ENCODE measurements at places on chromosomes 16 and 17.

DNA sequence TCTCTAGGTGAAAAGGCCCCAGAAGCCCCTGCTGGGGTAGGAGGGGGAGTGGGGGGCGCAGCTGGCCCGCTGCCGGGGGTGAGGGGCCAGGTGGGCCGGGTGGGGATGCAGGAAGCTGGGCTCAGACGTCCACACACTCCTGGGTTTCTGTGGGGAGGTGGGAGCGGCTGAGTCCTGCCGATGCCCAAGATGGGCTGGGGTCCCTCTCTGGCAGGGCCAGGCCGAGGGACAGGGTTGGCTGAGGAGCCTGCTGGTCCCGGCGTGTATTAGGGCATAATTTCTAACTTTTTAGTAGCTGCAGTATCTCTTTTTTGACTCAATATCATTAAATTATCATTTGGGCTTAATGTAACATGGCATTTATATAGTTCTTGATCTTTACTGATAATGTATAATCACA is 121.4 kb upstream of the CORO6 start:
- DNase-seq = no peak

DNA sequence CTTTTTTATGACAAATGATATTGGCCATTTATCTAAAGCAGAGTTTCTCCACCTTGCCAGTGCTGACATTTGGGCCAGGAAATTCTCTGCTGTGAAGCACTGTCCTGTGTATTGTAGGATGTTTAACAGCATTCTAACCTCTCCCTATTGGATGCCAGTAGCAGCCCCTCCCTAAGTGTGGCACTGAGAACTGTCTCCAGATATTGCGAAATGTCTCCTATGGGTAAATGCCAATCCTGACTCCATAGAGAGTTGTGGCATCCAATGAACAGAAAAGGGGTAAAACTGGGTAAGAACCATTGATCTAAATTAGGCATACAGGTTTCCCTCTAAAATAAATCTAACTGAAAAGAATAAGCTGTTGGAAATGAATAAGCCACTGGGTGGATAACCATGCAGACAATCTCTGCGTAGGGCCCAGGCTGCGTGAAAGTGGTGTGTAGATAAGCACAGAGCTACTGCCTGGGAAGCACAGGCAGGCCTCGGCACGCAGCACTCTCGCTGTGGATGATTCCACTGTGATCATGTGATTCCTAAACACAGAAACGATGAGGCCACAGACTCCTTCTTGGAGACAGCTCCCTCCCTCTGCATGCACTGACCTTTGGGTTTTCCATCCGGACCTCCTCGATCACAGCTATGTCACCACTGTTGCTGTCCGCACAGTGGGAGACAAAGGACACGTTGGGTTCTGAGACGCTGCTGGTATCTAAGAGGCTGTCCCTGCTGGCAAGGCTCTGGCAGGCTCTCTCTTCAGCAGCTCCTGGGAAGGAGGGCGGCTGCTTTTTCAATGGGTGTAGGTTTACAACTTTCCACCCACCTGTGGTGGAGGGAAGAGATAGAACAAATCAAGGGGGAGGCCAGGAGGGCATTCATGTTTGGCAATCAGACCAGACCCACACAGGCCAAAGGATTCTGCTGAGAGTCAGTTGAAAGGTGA is 44.1 kb downstream of the GTF3C1 start:
- no peak for DNase-seq

DNA sequence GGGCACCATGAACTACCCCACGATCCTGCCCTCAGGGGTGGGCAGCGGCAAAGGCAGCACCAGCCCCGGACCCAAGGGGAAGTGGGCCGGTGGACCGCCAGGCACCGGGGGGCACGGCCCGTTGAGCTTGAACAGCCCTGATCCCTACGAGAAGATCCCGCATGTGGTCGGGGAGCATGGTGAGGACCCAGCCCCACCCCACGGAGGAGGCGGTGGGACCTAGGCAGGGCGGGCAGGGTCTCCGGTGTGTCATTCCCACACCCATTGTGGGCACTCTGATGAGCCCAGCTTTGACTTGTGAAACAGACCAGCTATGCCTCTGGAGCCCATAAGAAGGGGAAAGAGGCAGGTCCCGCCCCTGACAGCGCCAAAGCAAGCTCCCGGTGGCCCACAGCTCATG is 22.8 kb downstream of the TPSG1 start:
- DNase-seq = no peak

DNA sequence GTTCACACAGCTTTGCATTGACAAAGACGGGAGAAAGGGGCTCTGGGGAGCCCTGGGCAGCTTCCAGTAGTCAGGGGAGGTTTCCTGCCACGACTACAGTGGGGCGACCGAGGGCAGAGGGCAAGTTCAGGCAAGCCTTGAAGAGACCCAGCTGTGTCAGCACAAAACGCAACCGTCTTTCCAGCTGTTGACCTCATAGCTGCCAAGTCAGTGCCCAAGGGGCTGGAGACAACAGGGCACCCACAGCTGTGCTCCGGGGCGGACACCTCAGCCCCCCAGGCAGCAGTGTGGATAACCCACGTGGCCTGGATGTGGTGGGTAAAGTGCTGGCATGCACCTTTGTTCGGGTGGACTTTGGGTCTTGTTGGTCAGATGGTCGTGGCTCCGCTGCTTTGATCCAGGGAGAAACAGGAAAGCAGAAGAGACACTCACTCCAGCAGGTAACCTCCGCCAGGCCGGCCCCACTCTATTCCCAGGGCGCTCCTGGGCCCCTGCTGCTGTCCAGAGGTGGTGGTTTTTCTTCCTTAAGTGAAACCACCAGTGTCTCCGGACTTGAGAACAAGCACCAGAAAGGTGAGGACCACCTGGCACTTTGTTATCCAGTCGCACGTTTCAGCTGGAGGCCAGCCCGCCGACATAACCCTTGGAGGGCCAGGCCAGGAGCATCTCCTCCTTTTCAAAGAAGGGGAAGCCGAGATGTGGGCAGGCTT is 17.6 kb upstream of the CBX2 start:
- no peak for DNase-seq

DNA sequence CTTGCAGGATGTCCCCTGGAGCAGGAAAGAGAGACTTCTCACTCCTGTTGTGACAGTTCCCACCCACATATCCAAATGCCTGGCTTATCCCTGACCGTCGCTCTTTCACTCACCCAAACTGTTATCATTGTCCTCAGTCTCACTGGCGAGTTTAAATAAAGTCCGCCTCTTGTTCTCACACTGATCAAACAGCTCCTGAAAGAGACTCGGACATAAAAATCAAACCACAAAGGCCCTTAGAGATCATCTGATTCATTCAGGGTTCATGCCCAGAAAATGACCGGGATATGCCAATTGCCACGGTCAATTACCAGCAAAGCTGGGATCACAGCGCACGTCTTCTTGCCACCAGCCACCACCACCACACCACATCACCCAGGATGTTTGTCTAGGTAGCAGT is 19.9 kb downstream of the GGA3 start:
- no peak for DNase-seq

DNA sequence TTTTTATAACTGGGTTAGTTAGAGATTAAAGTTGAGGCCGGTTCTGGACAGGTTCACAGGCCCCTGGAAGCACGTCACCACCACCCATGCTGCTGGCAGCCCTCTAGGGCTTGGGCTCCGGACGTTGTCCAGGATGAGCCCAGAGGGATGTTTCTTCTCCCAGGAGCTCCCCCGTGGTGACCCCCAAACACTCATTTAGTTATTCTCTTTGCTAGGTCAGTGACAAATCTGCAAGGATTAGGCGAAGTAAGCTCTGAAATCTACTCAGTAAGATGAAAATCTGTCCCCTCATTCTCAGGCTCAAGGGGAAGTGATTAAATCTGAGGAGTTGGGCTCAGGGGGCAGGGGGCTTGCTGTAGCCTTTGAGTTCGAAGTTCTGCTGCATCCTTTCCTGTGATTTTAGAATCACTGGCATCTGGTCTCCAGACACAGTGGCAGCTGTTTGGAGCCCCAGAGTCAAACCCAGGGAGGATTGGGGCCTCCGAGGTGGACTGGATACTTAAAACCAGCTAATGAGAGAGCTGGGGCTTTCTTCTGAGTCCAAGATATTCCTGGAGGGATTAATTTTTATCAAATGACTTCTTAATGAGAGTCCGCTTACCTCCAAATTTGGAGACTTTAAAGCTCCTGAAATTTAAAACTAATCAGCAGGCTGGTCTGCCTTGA is 49.2 kb upstream of the HS3ST2 start:
- DNase-seq = no peak

GRCh38 chr16:88325087-88325750 is 57.5 kb upstream of the ZNF469 start:
- DNase-seq = no peak

- DNase-seq = no peak
Observed at GRCh38 chr16:89149386-89149785, 22.2 kb upstream of the CDH15 start.

DNA sequence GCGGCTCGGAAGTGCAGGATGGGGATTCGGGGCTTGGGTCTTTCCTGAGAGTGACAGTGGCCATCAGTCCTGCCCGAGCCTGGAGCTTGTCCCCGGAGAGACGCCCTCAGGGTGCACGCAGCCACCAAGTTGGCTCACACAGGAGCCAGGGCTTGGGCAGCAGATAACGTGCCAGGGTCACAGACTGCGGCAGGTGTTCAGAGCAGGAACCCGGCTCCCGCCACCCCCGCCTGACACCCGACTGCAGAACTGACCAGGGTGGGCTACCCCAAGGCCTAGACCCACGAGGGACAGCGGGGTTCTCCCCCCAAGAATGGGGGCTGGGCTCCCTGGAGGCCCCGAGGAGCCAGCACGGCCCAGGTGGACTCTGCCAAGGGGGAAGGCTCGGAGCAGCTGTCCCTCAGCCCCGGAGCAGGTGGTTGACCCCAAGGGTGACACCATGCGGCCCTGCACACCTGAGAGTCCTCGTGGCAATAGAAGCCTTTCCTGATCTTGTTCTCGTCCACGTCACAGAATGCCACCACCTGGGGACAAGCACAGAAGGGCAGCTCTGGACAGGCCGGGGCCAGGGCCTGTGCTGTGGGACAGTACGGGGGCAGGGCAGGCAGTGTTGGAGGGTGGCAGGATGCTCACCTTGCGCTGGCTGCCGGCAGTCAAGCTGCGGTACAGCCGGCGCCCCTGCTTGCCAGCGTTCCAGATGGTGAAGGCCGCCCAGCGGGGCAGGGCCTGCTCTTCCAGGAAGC is 117.1 kb upstream of the ZNF750 start:
- DNase-seq = no peak

DNA sequence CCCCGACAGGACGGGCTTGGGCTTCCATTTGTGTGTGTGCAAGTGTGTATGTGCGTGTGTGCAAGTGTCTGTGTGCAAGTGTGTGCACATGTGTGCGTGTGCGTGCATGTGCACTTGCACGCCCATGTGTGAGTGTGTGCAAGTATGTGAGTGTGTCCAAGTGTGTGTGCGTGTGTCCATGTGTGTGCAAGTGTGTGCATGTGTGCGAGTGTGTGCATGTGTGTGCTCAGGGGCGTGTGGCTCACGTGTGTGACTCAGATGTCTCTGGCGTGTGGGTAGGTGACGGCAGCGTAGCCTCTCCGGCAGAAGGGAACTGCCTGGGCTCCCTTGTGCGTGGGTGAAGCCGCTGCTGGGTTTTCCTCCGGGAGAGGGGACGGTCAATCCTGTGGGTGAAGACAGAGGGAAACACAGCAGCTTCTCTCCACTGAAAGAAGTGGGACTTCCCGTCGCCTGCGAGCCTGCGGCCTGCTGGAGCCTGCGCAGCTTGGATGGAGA is 23.1 kb upstream of the ITGAX start:
- DNase-seq = no peak

GRCh38 chr17:76643553-76644148 is at the start of gene ST6GALNAC1:
TSS of gene ST6GALNAC1 (minus strand) at chr17:76643757. CDS start at chr17:76643638, 119 bp downstream.
- DNase-seq = no peak

- peak; percentile 67 for DNase-seq
Observed at GRCh38 chr17:13550291-13550690, 51.4 kb downstream of the HS3ST3A1 start.

DNA sequence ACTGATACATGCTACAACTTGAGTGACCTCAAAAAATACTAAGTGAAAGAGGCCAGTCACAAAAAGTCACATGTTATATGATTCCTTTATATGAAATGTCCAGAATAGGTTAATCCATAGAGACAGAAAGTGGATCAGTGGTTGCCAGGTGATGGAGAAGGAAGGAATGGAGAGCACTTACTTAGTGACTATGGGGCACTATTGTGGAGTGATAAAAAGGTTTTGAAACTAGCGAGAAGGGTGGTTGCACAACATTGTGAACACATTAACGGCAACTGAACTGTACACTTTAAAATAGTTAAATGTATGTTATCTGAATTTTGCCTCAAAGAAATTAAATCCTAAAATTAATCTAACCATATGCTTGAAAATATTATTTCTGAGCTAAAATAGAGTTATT is 25.9 kb downstream of the AMFR start:
- no peak for DNase-seq

DNA sequence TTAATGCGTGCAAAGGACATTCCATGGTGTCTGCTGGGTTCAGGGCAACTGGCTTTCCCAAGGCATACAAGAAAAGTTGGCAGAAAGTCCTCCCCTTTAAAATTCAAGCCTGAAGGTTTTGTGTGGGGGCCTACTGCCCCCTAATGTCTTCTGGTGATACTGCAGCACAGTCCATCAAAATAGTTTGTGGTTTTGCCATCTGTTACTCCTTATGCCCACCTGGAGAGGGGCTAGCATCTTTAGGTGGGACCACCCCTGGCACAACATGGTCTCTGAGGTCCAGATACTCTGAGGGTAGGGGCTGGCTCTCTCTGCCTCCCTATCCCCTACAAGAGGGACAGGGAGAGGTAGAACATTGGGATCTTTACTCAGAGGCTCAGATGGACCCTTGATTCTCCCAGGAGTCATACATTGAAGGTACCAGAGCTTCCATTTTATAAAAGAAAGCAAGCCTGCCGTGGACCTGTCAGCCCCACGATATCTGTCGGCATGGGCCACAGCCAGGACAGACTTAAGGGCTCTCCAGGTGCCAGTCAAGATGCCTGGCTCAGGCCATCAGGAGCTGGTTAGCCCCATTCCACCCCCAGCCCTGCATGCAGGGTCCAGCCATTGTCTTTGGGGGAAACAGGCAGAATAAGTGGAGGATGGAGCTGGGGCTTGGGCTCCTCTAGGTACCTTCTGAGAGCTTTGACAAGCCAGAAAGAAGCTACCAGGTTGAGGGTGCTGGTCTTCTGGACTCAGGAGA is 6.3 kb downstream of the ESRP2 start:
- DNase-seq = peak; percentile 65

GRCh38 chr17:35376245-35376644 is 2.8 kb upstream of the SLFN11 start:
- DNase-seq = peak; percentile 46

Measured in IMR-90 (cell line).